T-helper 17 cell (primary cell): ENCODE measurements at places on chromosomes 11 and 22.

GRCh38 chr22:17368554-17369438 is 464 bp upstream of the CECR2 start:
- DNase-seq: no peak

DNA sequence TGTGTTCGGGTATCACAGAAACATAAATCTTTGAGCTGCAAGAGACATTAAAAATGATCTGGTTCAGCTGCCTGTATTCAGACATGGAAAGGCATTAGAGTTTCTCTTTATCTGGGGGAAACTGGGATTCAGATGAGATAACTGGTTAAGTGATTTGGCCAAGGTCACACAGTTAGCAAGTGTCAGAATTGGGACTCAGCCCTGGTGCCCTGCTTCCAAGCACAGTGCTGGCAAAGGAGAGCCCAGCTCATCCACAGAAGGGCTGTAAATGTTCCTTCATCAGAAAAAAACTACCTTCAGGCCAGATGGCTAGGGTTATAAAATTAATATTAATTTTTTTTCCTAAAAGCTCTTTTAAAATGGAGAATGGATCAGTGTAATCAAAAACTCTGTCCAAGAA is 20.4 kb upstream of the CADM1 start:
- no peak for DNase-seq

GRCh38 chr11:5846701-5847100 is 5.0 kb upstream of the OR52E6 start:
- DNase-seq: no peak

GRCh38 chr22:29810216-29810615 is 27.9 kb downstream of the ASCC2 start:
- no peak for DNase-seq

GRCh38 chr11:116866804-116867455 is 29.5 kb upstream of the APOA1 start:
- DNase-seq: no peak

- no peak for DNase-seq
Observed at GRCh38 chr22:29313126-29313575, 2.3 kb downstream of the RASL10A start.

DNA sequence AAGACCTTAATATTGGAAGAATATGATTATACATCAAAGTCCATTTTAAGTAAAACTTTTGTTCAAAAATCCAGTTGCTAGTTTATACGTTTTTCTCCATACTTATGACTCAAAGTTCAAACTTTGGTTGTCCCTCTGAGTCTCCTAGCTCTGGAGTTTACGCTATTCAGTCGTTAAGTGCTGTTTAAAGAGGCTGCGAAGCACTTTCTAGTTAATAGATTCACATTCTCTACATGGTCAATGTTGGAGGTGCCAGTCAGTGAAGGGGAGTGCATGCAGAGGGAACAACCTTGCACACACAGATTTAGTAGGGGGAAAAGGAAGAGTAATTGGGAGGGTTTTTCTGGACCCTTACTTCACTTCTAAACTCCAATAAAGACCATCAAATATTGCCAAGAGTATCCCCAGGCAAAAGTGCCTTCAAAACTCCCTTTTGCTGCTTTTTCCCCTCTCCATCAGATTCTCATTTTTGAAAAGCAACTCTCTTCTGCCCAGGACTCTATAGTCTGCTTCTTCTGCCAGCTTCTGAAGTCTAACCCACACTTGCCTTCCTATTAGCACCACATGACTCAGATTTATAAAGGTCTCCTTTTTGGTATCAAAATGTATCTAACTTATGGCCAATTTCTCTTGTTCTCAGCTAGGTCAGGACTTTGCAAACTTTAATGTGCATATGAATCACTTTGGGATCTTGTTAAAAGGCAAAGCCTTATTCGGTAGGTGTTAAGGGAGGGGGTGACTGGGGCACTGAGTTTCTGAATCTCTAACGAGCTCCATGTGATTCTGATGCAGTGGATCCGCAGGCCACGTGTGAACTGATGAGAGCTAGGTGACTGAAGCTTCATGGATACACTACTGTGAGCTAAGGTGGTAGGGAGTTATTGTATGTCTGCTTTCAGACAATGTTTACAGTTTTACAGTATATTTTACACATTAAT is 96.2 kb upstream of the MTMR2 start:
- DNase-seq: no peak

DNA sequence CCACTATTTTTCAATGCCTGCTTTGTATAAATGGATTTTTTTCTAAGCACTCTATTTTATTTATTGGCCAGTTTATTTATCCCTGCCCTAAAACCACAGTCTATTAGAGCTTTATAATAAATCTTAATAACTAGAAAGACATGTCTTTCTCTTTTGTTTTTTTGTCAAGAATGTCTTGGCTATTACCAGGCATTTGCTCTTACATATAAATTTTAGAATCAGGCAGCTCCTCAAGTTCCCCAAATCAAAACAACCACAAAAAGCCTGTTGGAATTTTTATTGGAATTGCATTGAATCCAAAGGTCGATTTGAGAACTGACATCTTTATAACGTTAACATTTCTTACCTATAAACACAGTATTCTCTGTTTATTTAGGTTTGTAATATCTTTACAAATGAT is 85.8 kb upstream of the SC5D start:
- DNase-seq: no peak

GRCh38 chr11:58930926-58931325 is 8.4 kb upstream of the GLYATL1 start:
- DNase-seq: no peak

DNA sequence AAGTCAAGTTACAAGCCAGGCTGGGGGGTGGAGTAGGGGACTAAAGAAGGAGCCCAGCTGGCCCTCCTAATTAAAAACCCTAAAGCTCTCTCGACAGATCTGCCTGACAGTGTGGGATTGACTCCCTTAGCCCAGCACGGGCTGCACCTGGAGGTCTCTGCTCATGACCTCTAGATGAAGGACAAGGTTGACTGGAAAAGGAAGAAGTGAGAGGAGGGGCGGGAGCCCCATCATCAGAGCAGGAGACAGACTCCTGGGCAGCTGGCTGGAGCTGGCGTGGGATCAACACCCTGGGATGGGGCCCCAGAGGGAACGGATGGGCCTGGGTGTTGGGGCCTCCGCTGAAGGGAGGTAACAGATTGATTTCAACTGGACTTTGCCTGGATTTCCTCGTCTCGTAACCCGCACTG is 46.1 kb downstream of the RPUSD4 start:
- DNase-seq: no peak

DNA sequence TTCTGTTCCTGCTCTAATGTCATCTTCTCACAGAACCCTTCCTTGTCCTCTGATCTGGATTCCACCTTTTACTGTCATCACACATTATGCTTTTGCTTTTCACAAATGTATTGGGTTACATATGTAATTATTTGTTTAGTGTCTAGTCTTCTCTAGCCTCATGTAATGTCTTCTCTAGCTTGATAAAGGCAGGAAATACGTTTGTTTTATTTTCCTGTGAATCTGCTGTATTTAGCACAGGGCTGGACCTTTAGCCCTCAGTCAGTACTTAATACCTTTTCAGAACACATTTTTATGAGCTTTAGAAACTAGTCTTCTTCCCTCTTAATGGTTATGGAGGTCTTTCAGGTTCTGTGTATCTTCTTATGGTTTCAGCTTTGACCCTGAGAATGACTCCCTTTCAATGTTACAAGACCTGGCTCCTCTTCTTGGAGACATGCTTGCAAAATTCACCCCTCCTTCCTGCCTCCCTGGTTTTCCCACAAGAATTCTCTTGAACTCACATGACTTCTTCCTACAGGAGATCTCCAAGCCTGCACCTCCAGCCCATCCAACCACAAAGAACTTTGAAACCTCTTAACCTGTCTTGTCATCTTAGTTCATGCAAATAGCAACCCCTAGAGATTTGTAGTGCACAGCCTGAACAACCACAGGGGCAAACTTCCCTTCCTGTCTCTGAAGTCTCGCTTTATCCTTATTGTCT is 132.7 kb upstream of the DDI1 start:
- DNase-seq: no peak

GRCh38 chr11:120024046-120024445 is 113.9 kb downstream of the TRIM29 start:
- no peak for DNase-seq
